ENCODE measurements at places on chromosomes 6 and 20. TPM values are rescaled to one million over a fixed set of nuclear protein-coding genes. Genes with fewer than 3 reads are reported as not detected.

Gene EGFL8
- 2.4 TPM for total RNA-seq

Gene TRIM31
- total RNA-seq = not detected

Gene TMC2
- 0.09 TPM for total RNA-seq

Gene MTG2
- total RNA-seq = 20.7 TPM

Gene MOXD1
- total RNA-seq = 71.6 TPM

Gene GTPBP2
- total RNA-seq = 38.6 TPM

Gene HCRTR2
- total RNA-seq = not detected

Gene CALHM6
- total RNA-seq = not detected

Gene MCM8
- total RNA-seq = 2.1 TPM

Gene CLPSL2
- total RNA-seq = not detected

Gene ARMH2
- not detected for total RNA-seq

Gene SLC24A3
- total RNA-seq = not detected

Gene CDH4
- 0.32 TPM for total RNA-seq

Gene EPB41L1
- 12.0 TPM for total RNA-seq

Gene INSM1
- not detected for total RNA-seq

Gene PROKR2
- not detected for total RNA-seq

Gene NMBR
- not detected for total RNA-seq

Gene NRN1
- 0.09 TPM for total RNA-seq

Gene SMPDL3A
- 57.7 TPM for total RNA-seq

Gene TMEM200A
- total RNA-seq = 31.3 TPM

Gene POLR3F
- total RNA-seq = 14.3 TPM

Gene ARFGEF3
- under 0.01 TPM for total RNA-seq

Gene FAM50B
- 12.0 TPM for total RNA-seq

Gene SNTA1
- 28.5 TPM for total RNA-seq

Gene CNKSR3
- total RNA-seq = 3.6 TPM

Gene AURKA
- total RNA-seq = 8.2 TPM

Gene CD40
- 0.95 TPM for total RNA-seq

Gene LHFPL5
- not detected for total RNA-seq

Gene TAB2
- total RNA-seq = 9.5 TPM

Gene C20orf144
- under 0.01 TPM for total RNA-seq

Gene SPEF1
- total RNA-seq = 0.26 TPM

Gene EPHA7
- 0.32 TPM for total RNA-seq

Gene MYO6
- 10.8 TPM for total RNA-seq

Gene ZNF391
- 1.0 TPM for total RNA-seq

Gene CNR1
- total RNA-seq = not detected

Gene SLC22A2
- not detected for total RNA-seq

Gene ULBP1
- not detected for total RNA-seq

Gene MTFR2
- 0.16 TPM for total RNA-seq

Gene ECI2
- 94.7 TPM for total RNA-seq

Gene HSPA12B
- total RNA-seq = 1.9 TPM
